ENCODE measurements at places on chromosomes 3 and 15.

DNA sequence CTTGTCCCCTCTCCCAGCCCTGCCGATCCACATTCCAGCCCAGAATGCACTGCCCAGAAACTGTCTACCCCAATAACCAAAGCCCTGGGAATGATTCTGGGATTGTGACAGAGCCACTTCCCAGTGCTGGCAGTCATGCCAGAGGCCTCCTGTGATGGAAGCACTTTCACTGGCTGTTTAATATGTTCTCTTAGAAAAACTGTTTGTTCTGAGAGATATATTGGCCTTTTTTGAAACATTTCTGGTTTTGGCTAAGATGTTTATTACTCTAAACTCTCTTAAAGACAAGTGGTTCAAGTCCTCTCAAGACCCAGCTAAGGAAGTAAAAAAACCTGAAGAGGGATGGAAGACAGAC, 74.0 kb upstream of the HACD2 start:
- no peak for DNase-seq

- DNase-seq, result no peak
These were observed 38.1 kb downstream of the FOXL2 start for GRCh38 chr3:138908846-138909245.

DNA sequence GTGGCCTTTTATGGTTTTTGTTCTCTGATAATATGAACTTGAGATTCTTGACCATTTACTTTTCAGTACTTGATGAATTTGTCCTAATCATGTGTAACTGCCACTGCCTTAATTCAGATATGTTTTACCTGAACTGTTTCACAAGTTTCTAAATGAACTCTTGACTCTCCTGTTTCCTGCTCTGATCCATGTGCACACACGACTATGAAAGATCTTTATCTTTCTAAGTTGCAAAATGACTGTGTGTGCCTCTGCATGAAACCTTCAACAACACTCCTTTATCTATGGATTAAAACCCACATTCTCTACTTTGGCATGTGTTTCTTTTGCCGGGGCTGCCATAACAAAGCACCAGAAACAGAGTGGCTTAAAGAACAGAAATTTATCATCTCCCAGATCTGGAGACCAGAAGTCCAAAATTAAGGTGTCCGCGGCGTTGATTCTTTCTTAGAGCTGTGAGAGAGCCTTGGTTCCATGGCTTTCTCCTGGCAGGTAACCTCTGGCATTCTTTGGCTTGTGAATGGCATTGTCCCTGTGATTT, 275.0 kb downstream of the ADAMTSL3 start:
- no peak for DNase-seq

DNA sequence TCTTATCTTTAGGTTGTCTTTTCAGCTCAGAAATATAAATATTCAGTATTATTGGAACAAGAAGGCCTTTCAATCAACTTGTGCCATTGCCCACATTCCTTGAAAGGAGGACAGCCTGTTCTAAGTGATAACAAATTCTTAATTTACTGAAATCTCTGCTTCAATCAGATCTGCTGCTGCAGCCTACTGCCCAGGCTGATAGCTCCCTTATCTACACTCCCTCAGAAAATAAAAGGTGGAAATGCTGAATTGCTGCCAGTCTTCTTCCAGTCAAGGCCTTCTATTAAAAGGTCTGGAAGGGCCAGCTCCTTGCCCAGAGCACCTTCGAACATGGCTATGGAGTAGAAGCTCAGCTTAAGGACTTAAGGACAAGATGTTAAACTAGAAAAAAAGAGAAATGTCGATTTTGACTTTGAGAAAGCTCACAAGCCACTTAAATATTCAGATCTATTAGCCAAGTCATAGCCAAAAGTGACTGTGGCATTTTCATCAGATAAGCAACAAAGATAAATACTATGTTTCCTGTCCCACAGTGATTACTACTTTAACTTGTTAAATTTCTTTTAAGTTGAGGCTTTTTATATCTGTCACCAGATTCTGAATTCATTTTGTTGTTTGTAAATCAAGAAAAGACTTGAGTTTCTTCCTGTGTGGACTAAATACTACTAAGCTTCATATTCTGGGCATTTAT, 480.5 kb upstream of the CBLB start:
- DNase-seq, result no peak

DNA sequence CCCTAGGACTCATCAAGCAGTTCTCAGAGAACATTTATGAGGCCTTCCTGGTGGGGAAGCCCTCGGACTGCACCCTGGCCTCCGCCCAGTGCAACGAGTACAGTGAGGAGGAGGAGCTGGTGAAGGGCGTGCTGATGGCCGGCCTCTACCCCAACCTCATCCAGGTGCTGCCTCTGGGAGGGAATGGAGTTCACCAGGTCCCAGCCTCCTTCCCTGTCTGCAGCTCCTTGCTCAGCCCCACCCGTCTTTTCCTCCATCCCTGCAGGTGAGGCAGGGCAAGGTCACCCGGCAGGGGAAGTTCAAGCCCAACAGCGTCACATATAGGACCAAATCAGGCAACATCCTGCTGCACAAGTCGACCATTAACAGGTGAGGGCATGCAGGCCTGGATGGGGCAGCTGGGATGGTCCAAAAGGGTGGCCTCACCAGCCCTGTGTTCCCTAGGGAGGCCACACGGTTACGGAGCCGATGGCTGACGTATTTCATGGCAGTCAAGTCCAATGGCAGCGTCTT, 46.3 kb downstream of the DHX30 start:
- no peak for DNase-seq

DNA sequence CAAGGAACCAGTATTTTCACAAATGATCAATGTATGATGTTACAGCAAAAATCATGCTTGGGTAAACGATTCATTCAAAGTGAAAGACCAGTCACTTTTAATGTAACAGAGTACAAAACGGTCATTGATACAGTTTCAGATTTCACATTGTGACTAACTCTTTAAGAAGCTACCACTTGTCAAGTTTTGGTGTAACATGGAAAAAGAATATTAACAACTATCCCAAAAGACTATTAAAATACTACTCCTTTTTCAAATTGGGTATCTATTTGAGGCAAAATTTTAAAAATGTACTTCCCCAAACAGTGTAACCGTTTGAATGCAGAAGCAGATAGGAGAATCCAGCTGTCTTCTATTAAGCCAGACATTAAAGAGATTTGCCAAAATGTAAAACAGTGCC, 31.7 kb downstream of the AKAP13 start:
- DNase-seq, result no peak

GRCh38 chr3:153445817-153446216, 283.8 kb downstream of the RAP2B start:
- DNase-seq, result no peak

- DNase-seq, result no peak
These were observed 82.0 kb upstream of the EPHB3 start for GRCh38 chr3:184479426-184480126.

GRCh38 chr15:52362497-52362896, 66.9 kb upstream of the MYO5C start:
- DNase-seq, result no peak

GRCh38 chr3:5058471-5058951, 63.6 kb upstream of the ARL8B start:
- DNase-seq, result no peak

GRCh38 chr15:91491101-91491950, 362.2 kb upstream of the SLCO3A1 start:
- DNase-seq, result no peak

DNA sequence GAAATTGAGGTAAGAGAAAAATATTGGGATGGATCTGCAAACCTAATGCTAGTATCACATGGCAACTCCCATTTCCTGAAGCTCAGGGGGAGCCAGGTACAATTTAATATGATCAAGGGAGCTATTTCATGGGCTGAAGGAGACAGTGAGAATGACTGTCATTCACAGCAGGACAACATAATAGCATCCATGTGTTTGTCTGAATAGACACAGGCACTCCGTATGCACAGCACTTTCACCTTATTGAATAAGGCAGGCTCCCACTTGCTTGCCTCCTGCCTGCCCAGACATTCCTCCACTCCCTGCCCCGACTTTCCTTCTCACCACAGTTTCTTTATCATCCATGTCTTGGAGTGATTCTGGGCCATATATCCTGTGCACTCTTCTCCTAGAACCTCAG, 156.6 kb upstream of the SLC24A5 start:
- no peak for DNase-seq

GRCh38 chr15:55507567-55507966, 467 bp downstream of the DNAAF4 start:
- no peak for DNase-seq

- DNase-seq, result no peak
These were observed 202.5 kb downstream of the LSAMP start for GRCh38 chr3:116242825-116243224.

GRCh38 chr15:70215951-70216350, 118.2 kb upstream of the TLE3 start:
- no peak for DNase-seq

GRCh38 chr15:85956532-85957275, 123.0 kb upstream of the AGBL1 start:
- no peak for DNase-seq

DNA sequence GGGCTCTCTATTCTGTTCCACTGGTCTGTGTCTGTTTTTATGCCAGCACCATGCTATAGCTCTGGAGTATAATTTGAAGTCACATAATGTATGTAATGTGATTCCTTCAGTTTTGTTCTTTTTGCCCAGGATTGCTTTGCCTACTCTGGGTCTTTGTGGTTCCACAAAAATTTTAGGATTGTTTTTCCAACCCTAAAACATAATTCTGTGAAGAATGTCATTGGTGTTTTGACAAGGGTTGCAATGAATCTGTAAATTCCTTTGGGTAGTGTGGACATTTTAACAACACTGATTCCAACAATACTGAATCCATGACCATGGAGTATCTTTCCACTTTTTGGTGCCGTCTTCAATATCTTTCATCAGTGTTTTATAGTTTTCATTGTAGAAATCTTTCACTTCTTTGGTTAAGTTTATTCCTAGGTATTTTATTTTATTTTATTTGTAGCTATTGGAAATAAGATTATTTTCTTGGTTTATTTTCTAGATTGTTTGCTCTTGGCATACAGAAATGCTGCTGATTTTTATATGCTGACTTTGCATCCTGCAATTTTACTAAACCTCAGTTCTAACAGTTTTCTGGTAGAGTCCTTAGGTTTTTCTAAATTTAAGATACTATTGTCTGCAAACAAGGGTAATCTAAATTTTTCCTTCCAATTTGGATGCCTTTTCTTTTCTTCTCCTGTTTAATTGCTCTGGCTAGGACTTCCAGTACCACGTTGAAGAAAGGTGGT, 29.7 kb downstream of the TJP1 start:
- no peak for DNase-seq

DNA sequence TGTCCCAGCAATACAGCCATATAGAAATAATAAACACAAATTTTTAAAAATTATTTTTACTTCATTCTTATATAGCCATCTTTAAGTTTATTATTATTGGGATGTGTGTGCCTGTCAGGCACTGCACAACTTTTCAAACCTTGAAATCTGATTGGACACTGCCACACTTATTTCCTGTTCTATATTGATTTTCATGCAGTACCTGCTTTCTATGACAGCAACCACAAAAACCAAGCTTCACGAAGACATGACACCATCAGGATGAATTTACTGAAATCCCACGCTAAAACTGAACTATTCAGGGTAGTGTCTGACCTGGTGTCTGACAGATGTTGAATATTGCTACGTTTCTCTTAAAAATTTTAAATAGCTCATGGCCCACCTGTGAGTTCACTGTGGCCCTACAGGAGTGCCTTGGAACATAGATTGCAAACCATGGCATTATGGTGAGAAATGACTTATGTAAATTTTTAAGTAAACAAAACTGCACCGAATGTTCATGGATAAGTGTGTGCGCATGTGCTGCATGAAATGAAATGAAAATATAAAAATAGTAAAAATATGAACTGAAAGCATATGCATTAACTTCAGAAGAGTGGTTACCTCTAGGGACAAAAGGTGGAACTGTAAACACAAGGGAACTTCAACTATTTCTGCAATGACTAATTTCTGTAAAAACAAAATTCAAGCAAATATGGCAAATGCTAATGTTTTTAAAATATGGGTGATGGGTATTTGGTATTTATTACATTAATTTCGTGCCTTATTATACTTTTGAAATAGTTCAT, 152.3 kb downstream of the ZBTB20 start:
- DNase-seq, result no peak

DNA sequence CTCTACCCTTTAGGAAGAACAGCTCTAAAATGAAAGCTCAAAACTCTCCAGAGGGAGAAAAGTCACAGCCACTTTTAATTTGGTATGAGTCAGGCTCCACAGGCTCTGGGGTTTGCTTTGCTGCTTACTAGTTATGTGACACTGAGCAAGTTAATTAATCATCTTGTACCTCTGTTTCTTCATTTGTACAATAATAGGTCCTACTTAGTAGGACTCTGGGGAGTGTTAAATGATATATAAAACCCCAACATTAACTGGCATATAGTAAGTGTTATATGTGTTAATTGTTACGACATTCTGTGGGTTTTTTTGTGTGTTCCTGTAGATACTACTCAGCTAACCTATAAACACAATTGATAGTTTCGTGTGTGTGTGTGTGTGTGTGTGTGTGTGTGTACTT, 6.6 kb downstream of the ACKR2 start:
- no peak for DNase-seq

- no peak for DNase-seq
These were observed 68.7 kb downstream of the GBE1 start for GRCh38 chr3:81692766-81693165.

GRCh38 chr15:79965846-79966630, 5.0 kb downstream of the BCL2A1 start:
- no peak for DNase-seq

- no peak for DNase-seq
These were observed 268.7 kb downstream of the TBC1D5 start for GRCh38 chr3:17473761-17474160.

- no peak for DNase-seq
These were observed 4.9 kb upstream of the PLXND1 start for GRCh38 chr3:129611446-129611800.

GRCh38 chr3:17038900-17039553, 154.3 kb downstream of the PLCL2 start:
- no peak for DNase-seq

DNA sequence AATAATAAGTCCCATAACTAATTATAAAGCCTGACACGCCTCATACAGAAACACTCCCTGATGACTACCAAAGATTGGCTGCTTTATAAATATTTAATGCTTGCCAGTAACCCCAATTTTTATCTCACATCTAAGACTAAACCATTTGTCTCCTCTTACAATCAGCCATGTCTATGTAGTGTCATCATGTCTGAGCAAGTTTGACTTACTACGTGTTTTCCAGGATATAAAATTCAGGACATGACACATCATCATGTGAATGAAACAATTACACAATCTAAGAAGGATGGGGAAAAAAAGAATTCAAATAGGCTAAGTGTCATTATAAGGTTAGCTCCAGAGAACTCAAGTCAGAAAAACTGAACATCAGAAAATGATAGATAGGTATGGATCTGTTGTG, 208.7 kb downstream of the MECOM start:
- DNase-seq, result no peak
